GM23248 (cell line): ENCODE measurements at places on chromosomes 7 and 10. TPM values are rescaled to one million over a fixed set of nuclear protein-coding genes. Genes with fewer than 3 reads are reported as not detected.

CHCHD1 gene
- polyA plus RNA-seq: 66.3 and 73.0 TPM in 2 replicates

SEMA3C gene
- polyA plus RNA-seq: 308 and 316 TPM in 2 replicates

DNA sequence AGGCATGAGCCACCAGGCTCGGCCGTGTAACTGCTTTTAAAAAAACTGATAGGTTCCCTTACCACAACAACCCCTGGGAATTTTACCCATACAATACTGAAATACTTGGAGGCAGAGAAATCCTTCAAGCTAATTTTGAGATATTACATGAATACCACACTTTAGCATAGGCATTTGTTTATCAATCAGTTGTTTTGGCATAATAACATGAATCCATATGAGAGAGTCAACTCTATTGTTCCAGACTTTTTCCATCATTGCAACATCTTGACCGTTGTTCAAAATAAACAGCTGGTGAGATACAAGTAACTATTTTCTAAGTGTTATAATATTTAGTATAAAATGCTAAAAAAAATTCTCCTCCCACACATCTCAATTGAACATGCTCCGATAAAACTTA is 36.8 kb downstream of the LAMB4 start:
- DNase-seq: peak; percentile 40

DNA sequence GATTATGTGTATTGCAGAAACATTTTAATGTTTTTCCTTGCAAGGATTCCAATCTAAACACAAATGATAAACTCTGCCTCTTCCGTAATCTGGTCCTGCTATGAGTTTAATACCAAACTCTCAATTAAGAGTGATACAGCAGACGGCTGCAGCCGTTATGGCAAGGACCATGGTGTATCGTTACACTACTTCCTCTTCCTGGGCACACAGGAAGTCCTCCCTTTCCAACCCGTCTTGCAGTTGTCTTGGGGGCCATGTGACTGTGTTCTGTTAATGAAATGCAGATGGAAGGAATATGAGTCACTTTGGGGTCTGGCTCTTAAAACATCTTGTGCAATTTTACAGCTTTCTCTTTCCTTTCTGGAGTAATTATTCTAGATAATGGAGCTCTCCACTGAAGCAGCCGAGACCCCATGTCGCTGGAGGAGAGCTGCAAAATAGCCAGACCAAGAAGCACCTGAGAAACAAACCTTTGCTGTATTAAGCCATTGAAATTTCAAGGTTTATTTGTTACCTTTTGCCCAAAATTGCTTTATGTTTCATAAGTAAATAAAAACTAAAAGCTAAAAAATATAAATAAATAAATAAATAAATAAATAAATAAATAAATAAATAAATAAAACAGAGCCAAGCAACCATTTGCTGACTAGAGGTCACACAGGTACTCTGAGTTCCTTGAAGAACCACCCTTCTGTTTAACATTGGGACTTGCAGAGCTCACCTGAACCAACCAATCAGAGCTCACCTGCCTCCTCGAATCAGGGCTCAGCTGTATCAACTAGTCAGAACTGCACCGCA is 74.7 kb downstream of the FRMPD2 start:
- DNase-seq: peak; percentile 89

DNA sequence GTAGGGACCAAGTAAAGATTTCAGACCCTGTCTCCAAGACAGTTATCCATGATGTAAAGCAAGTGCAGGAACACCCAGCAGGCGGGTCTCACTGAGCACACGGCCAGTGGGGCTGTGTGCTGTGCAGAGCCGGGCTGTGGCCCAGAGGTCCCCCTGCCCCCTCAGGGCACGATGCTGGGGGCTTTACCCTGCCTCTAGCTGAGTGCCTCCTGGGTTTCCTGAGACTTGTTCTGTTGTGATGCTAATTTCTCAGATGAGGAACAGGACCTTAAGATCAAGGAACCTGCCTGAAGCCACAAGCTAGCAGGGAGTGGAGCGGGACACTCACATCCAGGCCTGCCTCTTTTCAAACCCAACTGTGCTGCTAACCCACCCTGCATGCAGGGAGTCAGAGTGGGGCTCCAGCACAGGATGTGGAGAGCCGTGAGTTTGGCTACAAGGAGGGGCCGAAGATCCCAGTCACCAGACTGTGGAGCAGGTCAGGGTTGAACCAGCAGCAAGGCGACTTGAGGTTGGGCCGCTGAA is 76.1 kb upstream of the LYZL2 start:
- DNase-seq: no peak

DNA sequence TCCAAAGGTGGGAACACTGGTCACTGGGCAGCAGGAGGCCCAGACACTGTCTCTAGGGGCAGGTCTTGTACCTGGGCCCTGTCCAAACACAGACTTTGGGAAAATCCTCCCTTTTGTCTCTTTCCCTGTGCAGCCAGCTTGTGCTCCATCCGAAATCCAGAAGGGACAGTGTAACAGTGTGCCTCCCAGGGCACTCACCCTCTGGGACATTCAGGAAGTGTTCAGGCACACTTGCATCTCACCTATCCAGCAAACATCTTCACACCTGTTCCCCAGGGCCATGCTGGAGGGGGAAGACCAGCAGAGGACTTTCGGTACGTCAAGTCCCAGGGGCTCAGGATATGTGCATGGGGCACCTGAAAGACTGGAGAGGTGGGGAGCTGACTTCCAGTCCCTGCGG is 38.9 kb downstream of the TNS3 start:
- DNase-seq: no peak

DNA sequence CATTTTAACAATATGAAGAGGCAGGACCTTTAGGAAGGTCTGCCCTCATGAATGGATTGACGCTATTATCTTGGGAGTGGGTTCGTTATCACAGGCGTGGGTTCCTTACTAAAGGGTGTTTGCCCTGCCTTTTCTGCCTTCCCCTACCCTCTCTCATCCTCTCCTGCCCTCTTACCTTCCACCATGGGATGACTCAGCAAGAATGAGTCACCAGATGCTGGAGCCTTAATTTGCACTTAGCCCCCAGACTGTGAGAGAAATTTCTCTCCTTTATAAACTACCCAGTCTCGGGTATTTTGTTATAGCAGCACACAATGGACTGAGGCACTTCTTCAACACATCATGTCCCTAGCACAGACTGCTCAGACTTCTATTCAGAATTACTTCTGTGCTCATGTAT is 31.4 kb upstream of the ZNF32 start:
- DNase-seq: peak; percentile 53
